ENCODE measurements at places on chromosomes 4 and X.

DNA sequence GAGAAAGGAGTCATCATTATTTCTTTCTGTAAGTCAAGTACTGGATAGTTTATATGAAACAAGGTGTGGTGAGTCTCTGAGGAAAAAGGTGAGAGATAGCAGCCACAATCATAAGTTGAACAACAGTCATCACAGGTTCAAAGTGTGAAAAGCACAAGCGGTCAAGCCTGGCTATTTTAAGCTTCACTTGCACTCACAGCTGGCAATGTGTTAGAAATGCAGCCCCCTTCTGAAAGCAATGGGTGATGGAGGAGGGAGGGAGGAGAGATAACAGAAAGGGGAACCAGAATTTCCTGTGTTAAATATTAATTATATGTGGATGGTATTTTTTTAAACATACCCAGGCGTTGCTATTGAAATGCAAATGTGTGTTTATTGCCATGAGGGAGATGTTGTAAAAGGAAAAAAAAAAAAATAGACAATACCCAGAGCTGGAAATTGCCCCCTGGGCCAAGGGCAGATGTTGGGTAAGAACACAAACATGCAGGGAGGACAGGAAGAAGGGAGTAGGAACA is 26.9 kb upstream of the BMP3 start:
- DNase-seq = no peak

- no peak for DNase-seq
Measured at GRCh38 chr4:86151196-86151595, 208.7 kb downstream of the MAPK10 start.

- no peak for DNase-seq
Measured at GRCh38 chr4:140735317-140735716, 20.9 kb downstream of the TBC1D9 start.

GRCh38 chr4:178894126-178894525 is 1451.9 kb upstream of the AGA start:
- DNase-seq = no peak
